CD8-positive, alpha-beta T cell (primary cell): ENCODE measurements at places on chromosomes 6 and 20.

DNA sequence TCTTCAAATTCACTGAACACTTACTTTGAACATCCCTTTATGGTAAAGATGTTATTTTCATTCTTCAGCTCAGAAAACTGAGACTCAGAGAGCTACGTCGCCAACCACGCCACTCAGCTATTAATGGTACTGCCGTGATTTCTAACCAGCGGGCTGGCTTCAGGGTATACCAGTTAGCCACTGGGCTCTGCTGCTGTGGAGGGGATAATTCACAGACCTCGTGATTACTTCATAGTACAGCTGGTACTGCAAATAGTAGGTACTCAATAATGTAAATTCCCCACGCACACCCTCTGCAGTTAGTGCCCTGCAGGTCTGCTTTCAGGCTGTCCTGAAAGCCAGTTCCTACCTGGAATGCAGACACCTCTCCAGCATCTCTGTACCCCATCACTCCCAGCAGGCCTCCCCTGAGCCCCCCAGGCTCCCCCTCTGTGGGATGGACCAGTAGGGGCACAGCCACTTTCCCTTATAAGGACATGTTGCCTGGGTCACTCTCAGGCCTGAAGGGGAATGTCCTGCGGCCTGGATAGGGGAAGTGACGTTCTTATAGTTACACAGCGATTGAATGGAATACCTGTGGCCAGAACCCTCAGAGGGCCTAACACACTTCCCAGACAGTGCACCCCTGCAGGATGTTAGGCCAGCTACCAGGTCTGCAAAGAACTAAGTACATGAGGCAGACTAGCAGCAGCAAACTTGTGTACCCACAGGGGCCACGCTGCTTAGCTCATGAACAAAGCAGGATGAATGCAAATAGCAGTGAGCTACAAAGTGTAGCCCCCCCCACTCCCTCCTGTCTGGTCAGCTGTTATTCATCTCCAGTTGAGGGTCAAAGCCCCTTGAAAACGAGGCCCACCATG is 1.3 kb upstream of the OCSTAMP start:
- DNase-seq: no peak

DNA sequence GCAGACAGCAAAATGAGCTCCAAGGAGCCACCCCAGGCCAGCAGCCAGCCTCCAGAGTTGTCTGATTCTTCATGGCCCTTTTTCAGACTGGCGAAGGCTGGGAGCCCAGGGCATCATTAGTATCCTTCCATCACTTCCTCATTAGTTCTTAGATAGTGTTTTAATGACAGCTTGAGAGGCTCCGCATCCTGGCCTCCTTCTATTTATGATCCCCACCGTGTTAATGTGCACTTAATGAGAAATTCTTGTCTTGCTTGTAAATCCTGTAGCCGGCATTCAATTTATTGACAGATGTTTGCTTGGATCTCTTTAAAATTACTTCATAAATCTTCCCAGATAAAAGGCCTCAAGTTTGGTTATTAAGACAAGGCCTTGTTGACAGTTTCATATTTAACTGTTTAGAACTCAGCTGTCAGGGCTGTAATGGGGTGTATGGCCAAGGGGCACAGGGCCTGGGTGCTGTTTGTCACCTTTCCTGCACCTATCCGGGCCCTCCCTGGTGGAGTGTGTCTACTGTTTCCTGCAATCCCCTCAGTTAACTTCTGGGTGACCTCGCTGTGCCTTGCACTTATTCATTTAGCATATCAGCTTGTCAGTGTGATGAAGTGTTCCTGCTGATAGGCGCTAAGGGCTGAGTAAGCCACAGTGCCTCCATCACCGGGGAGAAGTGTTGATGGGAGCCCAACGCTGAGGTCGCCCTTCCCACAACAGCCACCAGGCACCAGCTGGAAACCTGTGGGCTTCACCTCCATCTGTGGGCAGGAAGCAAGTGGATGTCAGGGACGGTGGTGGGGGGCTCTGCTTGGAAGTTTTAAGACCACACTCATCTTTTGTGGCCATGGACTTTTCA is 169.3 kb downstream of the TSHZ2 start:
- no peak for DNase-seq

DNA sequence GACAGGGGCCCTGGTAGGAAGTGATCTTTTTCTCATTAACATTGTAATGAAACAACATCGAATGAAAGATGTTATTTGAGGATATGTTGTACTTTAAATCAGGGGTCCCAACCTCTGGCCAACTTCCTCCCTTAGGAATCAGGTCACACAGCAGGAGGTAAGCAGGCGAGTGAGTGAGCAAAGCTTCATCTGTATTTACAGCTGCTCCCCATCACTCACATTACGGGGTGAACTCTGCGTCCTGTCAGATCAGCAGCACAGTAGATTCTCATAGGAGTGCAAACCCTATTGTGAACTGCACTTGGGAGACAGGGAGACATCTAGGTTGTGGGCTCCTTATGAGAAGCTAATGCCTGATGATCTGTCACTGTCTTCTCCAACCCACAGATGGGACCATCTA is 19.9 kb downstream of the EPM2A start:
- no peak for DNase-seq

DNA sequence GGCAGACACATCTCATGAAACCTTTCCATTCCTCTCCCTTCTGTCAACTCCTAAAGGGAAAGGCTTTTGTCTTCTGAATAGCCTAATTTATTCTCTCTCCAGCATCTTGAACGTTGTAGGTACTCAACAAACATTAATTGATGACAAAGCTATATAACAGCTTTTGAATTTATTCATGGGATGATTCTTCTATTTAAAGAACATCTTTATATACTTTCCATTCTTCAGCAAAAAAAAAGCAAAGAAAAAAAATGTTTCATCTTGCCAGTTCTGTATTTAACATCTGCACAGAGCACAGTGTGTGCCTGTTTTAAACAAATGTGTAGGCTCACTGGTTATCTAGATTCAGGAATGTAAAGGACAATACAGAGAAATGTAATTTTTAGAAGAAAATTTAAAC is 648.7 kb downstream of the KIF16B start:
- no peak for DNase-seq

DNA sequence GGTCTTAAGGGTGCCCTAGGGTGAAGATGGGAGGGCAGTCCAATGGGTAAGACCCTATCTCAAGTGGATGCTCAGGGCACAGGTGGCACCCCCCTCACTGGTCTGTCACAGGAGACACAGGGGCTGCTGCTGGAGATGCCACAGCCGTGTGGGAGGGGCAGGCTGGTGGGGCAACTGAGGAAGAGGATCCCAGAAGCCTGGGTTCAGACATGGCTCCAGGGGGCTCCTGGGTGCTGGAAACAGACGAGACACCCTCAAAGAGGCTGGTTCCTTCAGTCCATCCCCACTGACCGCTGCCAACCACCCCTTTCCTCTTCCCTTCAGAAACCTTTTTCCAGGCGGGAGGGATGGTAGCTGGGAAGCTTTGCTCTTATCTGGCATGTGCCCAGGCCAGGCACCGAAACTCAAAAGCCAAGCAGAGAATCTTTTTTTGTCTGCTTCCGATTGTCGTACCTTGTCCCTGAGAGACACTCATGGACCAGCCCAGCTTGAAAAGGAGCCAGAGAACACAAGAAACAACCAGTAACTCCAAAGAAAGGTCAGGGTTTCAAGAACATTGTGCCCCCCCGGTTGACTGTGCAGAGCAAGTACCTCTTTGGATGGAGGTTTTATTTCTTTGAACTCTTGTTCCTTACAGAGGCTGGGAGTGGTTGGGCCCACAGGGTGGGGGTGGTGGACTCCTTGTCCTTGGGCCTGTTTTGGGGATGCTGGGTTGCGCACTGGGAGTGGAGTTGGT is 28.5 kb upstream of the EMILIN3 start:
- no peak for DNase-seq

- DNase-seq: no peak
Measured at GRCh38 chr6:81451787-81452186, 300.7 kb downstream of the TENT5A start.

DNA sequence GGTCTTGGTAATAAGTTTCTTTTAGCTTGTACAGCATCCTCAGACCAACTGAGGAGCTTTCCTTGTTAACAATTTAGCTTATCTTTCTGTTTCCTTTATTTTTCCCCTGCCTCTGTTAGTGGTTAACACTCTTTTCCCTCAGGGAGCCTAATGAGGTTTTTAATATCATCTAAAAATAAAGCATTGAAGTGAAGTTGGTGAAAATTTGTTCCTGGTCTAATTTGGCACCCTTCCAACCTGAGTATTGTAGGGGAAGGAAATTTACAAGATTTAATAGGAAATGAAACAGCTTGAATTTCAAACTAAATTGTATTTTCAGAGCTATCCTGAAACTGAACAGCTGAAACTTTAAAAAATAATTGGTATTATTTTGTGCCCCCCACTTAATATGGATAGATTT is 28.1 kb upstream of the VAPB start:
- DNase-seq: no peak

DNA sequence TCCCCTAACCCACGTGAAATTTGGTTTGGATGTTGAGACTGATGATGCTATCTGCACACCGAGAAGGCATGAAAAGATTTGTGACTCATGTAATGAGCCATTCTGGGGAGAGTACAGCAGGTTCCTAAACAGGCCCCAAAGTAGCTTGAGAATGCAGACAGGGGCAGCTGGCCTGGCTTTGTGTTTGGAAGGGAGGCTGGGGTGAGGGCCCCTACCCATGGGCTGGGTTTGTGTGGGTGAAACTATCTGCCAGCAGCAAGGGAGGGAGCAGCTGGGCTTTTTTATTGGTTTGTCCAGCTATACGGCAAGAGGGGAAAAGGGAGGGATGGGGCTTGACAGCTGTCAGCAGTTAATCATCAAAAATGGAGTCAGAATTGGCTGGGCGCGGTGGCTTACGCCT is 87.0 kb upstream of the RNF24 start:
- no peak for DNase-seq

GRCh38 chr6:105900125-105900937 is 185.8 kb upstream of the PRDM1 start:
- no peak for DNase-seq

- DNase-seq: no peak
Measured at GRCh38 chr6:28368522-28368921, 18.8 kb downstream of the ZKSCAN3 start.

DNA sequence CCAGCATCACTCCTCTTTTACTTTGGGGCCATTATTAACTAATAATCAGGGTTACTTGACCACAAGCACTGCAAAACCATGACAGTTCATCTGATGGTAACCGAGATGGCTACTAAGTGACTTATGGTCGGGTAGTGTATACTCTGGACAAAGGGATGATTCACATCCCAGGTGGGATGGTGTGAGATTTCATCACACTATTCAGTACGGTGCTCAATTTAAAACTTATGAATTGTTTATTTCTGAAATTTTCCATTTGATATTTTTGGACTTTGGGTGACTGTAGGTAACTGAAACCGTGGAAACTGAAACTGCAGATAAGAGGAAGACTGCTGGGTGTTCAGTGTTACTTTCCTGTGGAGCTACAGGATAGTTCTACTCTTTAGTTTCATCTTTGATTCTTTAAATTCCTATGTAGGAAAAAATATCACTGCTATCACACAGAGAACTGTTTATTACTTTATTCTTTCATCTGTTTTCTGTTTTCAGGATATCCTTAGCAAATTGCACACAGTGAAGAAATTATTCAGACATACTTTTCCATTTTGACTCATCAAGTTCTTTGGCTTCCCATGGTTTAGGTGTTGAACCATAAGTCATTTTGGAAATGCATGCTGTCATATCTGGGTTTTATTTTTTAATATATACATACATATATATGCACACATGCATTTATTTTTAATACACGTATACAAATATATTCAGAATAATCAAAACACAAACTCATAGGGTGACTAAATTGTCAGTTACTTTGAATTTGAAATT is 59.1 kb upstream of the C20orf144 start:
- no peak for DNase-seq

- no peak for DNase-seq
Measured at GRCh38 chr6:169904051-169904922, 152.9 kb downstream of the ERMARD start.

DNA sequence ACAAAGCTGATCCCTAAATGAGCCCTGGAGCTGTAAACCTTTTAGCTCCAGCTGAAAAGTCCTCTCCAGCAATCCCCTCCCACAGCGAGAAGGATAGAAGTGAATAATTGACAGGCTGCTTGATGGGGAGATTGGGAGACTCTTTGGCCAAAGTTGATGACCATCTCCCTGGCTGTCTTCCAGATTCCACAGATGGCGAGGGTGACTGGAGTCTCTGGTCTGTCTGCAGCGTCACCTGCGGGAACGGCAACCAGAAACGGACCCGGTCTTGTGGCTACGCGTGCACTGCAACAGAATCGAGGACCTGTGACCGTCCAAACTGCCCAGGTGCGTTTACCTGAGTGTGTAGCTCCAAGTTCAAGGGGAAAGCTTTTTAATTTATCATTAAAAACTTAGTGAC is 67.3 kb downstream of the ISM1 start:
- no peak for DNase-seq

DNA sequence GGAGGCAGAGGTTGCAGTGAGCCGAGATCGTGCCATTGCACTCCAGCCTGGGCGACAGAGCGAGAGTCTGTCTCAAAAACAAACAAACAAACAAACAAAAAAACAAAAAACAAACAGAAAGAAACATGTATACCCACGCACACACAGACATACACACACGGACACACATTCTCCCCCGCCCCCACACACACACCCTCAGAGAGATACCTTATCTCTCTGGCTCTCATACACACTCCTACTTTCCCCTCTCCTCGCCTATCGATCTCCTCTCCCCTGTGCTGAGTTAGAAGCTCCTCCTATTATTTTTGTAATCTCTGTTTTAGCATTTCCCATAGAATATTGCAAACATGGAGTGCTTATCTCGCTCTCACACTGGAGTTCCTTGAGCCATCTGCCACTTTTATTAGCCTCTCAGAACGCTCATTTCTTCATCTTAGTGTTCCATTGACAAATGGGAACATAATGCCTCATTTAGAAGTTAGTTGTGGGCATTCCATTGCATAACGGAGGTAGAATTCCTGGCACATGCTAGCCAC is 144.2 kb upstream of the CITED2 start:
- DNase-seq: no peak

- DNase-seq: no peak
Measured at GRCh38 chr20:46990596-46991104, 96.0 kb downstream of the EYA2 start.

DNA sequence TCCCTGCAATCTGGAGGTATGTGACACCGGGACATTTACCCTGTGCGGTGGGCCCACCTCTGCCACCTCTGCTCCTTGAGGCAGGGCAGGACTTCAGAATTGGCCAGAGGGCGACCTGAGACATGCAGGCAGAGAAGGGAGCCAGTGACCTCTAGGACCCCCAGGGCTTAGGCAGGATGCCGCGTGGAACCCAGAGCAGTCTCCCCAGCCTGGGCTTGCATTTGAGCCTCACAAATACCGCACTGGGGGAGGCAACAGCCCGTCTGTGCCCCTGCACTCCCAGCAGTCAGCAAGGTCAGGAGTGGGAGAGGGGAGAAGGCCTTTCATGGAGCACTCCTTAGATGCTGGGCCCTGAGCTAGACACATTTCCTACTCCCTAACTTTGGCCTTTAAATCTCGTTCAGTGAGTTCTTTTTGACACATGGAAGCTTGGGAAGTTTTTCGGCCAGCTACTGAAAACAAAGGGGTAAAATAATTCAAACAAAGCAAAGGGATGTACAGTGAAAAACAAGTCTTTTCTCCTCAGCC is 41.7 kb downstream of the C20orf203 start:
- DNase-seq: no peak
